Hypothalamus (tissue), 51 donors: ENCODE measurements at places on chromosomes 11 and 22.
A peak's percentile ranks its signal among the peaks of the same experiment; 100 is the strongest.

- DNase-seq, result no peak
Observed at GRCh38 chr11:24312464-24313238, 184.2 kb upstream of the LUZP2 start.

DNA sequence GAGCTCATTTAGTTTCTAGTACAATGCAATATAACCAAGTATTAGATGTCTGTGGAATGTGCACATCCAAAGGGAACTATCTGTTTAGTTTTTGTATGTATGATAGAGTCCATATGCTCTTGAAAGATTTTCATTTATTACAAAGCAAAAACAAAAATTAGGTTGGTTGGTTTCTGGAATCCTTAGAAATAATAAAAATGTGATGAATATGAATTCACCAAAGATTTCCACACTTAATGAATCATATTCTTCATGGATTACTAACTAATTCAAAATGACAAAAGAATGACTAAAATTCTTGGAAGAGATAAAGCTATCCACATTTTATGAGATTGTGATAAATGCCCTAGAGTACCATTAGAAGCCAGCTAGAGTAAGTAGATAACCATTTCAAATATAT is 261.1 kb downstream of the SBF2 start:
- DNase-seq, result no peak

DNA sequence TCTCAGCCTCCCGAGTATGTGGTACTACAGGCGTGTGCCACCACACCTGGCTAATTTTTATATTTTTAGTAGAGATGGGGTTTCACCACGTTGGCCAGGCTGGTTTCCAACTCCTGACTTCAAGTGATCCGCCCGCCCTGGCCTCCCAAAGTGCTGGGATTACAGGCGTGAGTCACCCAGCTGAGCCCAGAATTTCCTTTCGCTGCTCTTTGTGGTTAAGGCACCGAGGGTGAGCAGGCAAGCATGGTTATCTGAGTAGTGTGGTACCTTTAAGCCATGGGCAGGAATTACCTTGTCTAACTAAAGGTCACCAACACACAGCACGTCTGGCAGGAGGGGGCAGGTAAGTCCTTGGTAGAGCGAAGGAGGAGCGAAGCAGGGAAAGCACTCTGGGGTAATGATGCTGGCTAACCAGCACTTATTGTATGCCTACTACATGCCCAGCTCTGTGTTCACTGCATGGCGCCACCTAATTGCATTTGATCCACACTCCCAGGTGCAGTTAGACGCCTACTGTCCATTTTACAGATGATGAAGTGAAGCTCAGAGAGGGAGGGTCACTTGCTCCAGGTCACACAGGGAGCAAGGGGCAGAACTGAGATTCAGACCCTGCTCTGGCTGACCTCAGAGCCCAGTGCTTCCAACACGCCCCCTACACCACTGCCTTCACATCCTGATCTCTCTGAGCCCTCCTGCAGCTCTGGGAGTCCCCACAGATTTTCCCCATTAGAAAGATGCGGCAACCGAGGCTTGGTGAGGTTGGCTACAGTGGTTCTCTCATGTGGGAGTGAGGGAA is 45.7 kb downstream of the TRIOBP start:
- DNase-seq, result no peak

DNA sequence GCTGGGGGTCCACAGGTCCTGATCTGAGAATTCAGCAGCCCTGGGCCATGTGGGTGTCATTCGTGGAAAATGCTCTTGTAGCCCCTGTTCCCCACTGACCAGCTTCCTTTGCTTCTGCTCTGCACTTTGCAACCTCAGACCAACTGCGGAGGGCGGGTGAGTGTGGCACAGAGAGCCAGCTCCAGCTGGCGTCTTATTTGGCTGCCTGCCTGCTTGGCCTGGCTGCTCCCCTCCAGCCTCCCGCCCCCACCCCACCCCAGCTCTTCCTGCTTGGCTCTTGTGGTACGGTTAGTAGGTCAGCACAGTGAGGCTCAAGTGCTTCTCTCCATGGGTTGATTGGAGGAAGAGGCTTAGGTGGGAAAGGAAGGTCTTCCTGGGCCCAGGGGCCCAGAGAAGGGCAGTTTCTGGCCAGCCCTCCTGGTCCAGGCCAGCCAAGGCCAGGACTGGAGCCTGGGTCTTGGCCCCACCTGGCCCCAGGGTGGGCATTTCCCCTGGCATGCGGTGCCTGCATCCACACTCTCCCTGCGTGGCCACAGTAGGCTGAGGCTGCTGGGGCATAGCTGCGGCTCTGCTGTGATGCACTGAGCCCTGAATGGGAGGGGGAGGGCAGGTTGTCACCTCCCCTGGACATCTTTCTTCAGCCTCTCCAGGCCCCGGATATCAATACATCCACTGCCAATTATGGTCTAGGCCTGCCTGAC is 26.5 kb downstream of the MYO7A start:
- DNase-seq, result no peak

DNA sequence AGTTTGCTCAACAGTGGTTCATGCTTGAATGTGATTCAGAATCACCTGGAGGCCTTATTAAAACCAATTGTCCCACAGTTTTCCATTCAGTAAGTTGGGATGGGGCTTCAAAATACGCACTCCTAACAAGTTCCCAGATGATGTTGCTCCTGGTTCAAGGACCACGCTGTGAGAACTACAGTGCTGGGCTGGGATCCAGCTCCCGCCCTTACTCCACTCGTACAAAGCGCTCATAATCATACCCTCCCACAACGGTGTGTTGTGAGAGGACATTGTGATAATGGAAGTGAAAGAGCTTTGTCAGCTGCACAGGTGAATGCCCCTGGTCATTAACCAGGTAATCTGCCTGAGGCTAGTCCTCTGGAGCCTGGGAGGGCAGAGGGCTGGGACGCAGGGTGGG is 1.3 kb upstream of the CD82 start:
- no peak for DNase-seq

GRCh38 chr11:64234647-64235379 is 429 bp downstream of the VEGFB start:
- DNase-seq, result no peak

DNA sequence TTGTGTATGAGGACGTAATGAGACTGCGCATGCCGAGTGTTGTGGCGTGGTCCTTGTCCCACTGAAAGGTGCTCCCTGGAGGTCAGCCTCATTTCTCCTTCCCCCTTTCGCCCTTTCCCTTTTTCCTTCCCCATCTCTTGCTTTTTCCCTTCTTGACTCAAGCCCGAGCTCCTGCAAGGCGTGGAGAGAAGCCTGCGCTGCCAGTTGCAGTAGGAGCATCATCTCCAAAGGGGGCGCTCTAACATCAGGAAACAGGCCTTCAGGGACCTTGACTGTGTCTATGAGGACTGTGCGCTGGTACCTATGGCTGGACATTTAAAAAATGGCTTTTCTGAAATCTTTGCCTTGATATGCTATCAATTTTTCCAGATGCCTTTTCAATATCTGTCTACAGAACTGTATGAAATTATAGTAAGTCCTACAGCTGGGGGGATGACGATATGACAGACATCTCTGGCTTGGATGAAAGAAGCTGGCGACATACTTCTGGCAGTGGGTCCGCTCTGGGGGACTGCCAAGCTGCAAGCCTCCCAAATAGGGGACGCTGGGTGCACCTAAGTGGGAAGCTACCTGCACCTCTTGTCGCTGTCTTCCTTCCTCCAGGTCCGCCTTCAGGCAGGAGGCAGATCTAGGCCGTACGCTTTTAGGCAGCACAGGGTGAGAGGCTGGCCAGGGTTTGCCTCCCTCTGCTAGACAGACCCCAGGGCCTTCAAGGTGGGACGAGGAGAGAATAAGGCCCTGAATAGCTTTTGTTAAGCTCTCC is 96.5 kb downstream of the NXPE2 start:
- peak; percentile 3 for DNase-seq

GRCh38 chr11:123301696-123302400 is 106.8 kb upstream of the CLMP start:
- peak; percentile 16 for DNase-seq
